ENCODE measurements at places on chromosomes 2 and 18. TPM values are rescaled to one million over a fixed set of nuclear protein-coding genes. Genes with fewer than 3 reads are reported as not detected.

Gene KCNE4
- total RNA-seq = 1.1 TPM

Gene FRZB
- total RNA-seq = 0.69 TPM

Gene CERKL
- total RNA-seq = 0.47 TPM

Gene PSMA8
- total RNA-seq = not detected

Gene RAD51AP2
- total RNA-seq = 0.05 TPM

Gene SERPINB3
- total RNA-seq = not detected

Gene LOXHD1
- total RNA-seq = 0.12 TPM

Gene PRADC1
- 11.9 TPM for total RNA-seq

Gene AMMECR1L
- 8.7 TPM for total RNA-seq

Gene PROC
- total RNA-seq = 0.26 TPM

GRCh38 chr18:79582978-79583377 lies 96.6 kb upstream of the CTDP1 start:
- DNase-seq = no peak

GRCh38 chr2:57180678-57181077 lies 865.9 kb upstream of the VRK2 start:
- DNase-seq = no peak

- DNase-seq = no peak
Measured at GRCh38 chr18:31112804-31113203, 10.6 kb upstream of the DSC2 start.

GRCh38 chr2:44295633-44296359 lies 20.5 kb downstream of the SLC3A1 start:
- no peak for DNase-seq

GRCh38 chr2:183490914-183491313 lies 366.7 kb downstream of the NUP35 start:
- no peak for DNase-seq

GRCh38 chr2:53905396-53905795 lies 45.6 kb upstream of the GPR75 start:
- no peak for DNase-seq

DNA sequence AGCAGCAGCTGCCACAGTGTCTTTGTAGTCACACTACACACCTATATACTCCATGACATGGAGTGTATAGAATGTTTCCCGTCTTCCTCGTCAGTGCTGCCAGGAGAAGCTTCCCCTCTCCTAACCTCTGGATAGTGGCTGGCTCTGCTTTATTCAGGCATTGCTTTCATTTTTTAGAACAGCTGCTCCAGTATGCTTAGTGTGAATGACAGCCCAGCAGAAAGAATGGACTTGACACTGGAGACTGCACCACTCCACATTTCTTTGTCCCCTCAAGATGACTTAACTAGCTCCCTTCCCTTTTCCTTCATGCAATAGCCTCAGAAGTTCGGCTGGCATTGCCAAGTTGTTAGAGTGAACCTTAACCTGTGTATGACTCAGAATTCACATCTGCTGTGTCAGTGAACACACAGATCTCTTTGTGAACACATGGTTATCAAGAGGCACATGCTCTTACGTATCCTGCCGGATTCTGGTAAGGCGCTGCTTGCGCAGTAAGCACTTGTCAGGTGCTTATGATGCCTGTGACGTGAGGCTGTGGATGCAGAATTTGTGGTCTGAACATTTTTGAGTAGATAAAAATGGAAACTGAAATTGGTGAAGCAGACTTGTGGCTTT lies 73.9 kb downstream of the NEDD4L start:
- no peak for DNase-seq

DNA sequence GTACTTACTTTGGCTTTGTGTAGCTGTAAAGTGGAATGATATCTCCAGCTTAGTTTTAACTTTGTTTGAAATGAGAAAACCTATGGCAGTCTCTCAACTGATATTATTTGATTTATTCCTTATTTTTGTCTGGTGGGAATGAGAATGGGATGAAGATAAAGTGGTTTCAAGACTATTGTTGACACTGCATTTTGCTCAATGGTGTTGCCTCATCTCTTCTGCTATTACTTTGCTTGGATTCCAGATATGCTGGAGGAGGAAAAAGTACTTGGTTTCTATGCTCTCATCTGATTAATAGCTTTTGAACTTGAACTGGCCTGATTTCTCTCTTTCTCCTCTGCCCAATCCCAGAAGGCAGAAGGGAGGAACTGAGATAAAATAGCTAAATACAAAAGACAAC lies 198.2 kb downstream of the CTNNA2 start:
- no peak for DNase-seq

- no peak for DNase-seq
Measured at GRCh38 chr2:239215136-239215925, 185.5 kb downstream of the HDAC4 start.

DNA sequence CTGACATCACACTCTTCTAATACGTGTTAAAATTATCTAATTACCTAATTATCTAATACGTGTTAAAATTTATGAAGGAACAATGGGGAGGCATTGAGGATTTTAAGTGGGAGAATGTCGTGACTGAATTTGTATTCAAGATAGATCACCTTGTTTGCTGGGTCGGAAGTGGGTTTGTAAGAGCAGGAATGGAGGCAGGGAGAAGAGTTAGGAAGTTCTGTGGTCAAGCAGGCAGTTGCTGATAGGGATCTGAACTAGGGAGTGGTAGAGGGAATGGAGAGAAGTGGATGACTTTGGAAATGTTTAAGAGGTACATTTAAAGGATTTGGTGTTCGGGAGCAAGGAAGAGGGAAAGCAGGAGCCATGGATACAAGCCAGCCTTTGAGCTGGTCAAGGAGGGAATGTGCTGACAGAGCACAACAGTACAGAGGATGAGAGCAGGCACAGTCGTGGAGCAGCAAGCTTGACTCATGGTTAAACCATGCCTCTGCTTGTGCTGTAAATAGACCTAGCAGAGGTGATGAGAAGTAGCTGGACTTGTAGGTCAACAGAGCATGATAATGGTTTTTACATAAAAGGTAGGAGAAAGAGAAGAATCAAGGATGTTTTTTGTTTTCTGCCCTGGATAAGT lies 16.2 kb downstream of the IL18RAP start:
- no peak for DNase-seq

GRCh38 chr2:1867141-1867540 lies 122.8 kb upstream of the PXDN start:
- DNase-seq = no peak

GRCh38 chr2:25402477-25402876 lies 60.8 kb upstream of the DNMT3A start:
- DNase-seq = no peak

DNA sequence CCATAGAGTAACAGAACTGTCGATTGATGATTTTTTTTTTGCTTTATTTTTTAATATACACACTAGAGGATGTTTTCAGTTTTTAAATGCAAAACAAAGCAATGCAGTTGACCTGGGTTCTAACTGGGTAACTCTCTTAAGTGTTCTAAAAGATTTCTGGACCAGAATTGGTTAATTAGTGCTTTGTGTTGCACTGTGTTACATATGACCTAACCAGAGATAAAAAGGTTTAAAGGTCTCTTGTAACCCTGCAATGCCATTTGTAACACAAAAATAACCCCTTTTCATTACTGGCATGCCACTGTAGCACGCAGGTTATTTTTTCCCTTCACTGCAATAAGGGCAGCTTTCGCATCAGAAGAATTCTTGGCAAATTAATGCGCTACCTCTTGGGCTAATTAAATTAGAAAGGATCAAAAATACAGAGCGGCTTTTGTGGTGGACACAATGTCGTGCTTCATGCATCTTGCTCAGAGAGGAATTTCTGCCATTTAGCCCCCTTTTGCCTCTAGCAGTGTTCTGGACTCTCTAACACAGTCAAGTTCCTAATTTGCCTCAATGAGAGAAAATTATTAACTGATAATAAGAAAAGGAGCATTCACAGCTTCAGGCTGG lies 250.8 kb upstream of the ZEB2 start:
- no peak for DNase-seq

DNA sequence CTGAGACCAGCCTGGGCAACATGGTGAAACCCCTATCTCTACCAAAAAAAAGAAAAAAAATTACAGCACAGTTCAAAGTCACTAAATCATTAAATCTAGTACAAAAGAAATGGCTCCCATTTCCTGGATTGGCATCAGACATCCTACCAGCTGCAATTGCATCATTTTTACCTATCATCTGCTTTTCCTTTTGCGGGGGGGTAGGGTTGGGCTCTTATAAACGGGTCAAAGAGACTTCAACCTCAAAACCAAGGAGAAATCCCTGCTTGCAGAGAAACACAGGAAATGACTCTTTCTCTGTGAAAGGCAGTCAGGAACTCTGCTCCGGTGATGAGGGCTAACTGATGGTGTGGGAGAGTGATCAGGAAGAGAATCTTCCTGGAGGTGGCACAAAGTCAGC lies 45.3 kb upstream of the RFX8 start:
- no peak for DNase-seq

GRCh38 chr2:202821206-202822160 lies 50.1 kb downstream of the ICA1L start:
- no peak for DNase-seq

DNA sequence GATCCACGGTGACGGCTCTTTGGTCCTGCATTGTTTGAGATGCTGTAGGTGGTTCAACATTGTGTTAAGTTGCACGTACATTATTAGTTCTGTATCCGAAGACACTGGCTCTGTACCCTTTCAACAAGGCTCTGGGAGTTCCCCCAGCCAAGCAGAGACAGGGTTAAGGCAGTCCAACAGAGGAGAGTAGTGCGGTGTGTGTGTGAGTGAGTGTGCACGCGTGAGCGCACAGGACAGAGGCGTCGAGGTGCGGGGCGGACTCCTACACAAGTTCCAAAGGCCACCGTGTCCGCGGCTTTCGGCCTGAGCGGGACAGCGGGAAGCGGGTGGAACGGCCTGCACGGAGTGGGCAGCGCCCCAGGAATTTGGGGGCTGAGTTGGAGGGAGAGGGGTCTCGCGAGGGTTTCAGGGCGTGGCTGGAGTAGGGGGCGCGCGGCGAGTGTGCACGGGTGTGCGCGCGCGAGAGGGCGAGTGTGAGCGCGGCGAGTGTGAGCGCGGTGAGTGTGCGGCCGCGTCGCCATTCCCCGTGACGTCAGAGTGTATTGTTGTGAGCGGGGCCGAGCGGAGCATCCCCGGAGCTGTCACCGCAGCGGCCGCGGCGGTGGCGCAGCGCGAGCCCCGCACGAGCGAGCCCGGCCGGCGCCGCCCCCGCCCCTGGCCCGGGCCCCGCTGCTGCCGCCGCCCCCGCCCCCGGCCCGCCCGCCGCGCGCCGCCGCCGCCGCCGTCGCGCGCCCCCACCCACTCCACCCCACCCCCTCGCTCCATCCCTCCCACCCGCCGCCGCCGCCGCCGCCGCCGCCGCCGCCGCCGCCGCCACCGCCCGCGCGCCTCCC lies at the start of gene ASXL3:
TSS of gene ASXL3 (plus strand) at position 535 of the 833 bp plus-strand sequence. CDS start 413 bp downstream, outside the sequence.
- DNase-seq = peak; percentile 34

DNA sequence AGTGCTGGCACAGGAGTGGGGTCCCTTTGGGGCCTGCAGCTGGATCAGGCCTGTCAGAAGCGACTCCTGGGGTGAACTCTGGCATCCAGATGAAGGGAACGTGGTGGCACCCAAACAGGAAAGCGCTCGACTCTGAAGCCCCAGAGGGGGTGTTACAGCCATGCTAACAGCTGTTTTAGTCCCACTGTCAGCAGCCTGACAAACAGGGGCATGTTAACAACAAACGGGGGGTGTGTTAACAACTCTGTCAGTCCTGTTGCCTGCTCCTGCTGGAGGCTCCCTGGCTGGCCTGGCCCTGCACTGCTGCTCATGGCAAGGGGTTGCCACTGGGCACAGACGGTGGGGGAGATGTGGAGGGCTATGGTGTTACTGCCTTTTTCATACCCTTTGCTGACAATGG lies 2.6 kb upstream of the RNU2-63P start:
- no peak for DNase-seq

DNA sequence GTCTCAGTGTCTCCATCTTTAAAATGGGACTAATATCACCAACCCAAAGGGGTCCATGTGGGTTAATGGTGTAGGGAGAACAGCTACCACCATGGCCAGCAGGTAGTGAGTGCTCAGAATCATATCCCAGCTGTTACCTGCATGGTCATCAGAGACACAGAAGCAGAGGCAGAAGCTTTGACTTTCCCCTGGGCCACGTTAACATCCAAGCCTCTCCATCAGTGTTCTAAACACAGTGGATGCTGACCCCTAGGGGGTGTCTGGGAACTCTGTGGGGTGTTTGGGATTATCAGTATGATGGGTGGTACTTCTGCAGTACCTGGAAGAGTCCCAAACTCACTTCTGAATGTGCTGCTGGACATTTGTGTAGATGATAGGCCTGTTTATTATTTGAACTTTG lies 93.6 kb downstream of the GYPC start:
- DNase-seq = no peak
